ENCODE measurements at places on chromosomes 11 and 22.

GRCh38 chr22:44557064-44557748 lies 59.2 kb upstream of the RTL6 start:
- DNase-seq: no peak

DNA sequence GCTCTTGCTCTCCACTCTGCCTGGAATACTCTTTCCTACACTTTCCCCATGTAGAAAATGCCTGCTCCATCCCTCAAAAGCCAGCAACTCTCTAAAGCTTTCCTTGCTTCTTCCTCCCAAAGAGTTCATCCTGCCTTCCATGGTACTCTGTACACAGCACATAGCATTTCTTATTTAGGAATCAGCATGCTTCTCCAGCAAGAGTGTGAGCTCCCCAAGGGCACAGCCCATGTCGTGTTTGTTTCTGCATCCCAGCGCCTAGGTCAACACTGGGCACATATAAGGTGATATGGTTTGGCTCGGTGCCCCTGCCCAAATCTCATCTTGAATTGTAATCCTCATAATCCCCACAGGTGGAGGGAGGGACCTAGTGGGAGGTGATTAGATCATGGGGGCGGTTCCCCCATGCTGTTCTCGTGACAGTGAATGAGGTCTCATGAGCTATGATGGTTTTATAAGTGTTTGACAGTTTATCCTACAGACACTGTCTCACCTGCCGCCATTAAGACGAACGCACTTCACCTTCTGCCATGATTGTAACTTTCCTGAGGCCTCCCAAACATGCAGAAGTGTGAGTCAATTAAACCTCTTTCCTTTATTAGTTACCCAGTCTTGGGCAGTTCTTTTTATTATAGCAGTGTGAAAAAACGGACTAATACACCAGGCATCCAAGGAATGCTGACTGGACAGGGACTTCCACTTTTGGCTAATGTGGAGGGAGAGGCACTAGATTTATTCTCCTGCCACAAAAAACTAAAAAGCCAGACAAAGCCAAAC lies 8.2 kb downstream of the VPS37C start:
- no peak for DNase-seq

DNA sequence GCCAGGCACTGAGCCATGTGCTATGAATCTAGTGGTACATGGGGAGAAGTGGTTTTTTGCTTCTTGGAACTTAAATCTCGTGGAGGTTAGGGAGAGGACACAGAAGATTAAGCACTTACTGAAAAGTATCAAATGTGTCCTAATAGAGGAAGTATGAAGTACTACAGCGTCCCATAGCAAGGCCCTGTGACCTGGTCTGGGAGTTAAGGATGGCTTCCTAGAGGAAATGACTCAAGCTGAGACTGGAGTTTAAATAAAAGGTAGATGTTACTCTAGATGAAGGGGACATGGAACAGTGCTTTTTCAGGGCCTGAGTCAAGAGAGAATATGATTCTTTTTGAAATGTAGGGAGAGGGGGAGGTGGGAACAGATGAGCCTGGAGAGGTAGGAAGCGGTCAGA lies 202.9 kb downstream of the GRIK4 start:
- no peak for DNase-seq

- DNase-seq: no peak
Observed at GRCh38 chr11:124867700-124868099, 2.5 kb downstream of the ROBO3 start.

DNA sequence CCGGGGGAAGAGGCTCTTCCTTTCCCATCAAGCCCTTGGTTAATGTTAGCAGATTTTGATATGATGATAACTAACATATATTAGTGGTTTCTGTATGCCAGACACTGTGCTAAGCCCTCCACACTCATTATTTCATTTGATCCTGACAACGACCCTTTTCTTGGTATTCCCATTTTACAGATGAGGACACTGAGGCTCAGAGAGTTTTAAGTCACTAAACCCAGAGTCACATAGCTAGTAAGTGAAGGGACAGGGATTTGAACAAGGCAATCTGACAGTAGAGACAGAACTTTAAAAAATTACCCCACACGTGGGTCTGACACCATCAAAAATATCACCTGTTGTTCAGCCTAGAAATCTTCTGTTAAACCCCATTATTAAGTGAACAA lies 22.4 kb downstream of the POU2AF1 start:
- no peak for DNase-seq

GRCh38 chr22:49977578-49977977 lies 17.0 kb downstream of the PIM3 start:
- no peak for DNase-seq

GRCh38 chr11:125300791-125301218 lies 136.3 kb downstream of the PKNOX2 start:
- no peak for DNase-seq

- no peak for DNase-seq
Observed at GRCh38 chr11:73812234-73812633, 24.6 kb downstream of the MRPL48 start.

DNA sequence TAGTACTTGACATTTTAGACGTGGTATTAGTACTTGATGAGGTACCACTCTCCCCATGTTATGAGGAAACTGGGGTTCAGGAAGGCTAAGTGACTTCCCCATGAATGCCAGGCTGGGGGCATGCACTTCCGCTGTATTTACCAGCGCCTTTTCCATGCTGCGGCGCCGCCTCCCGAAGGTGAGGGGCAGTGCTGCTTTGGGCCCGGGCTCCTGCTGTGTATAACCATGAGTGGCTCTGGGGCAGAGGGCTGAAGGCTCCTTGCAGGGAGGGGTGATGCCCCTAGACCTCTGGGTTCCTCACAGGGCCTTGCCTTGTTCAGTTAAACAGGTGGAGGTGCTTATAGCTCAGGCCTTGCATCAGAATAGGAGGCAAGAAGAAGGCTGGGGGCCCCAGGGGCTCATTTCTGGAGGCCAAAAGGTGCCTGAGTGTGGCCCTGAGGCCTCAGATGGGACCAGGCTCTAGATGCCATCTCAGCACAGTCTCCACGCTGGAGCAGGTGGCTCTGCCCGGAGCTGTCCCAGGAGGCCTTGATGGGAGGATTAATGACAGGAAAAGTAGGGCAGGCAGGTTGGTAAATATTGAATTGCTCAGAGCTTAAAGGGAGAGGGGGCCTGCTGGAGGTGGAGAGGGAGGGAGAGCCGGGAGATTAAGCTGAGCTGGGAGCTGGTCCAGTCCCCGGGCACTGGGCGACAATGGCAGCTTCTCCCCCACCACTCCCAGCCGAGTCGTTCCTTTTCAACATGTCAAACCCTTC lies 129.6 kb downstream of the CEP164 start:
- DNase-seq: no peak

- no peak for DNase-seq
Observed at GRCh38 chr11:90890347-90890746, 667.5 kb upstream of the CHORDC1 start.

DNA sequence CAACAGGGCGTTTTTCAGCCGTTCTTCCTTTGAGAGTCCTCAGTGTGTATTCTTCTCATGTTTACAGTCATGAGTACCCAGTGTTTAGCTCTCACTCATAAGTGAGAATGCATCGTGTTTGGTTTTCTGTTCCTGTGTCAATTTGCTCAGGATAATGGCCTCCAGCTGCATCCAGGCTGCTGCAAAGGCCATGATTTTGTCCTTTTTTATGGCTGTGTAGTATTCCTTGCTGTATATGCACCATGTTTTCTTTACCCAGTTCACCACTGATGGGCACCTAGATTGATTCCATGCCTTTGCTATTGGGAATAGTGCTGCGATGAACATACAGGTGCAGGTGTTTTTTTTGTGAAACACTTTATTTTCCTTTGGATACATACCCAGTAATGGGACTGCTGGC lies 23.5 kb downstream of the B3GAT1 start:
- DNase-seq: no peak

DNA sequence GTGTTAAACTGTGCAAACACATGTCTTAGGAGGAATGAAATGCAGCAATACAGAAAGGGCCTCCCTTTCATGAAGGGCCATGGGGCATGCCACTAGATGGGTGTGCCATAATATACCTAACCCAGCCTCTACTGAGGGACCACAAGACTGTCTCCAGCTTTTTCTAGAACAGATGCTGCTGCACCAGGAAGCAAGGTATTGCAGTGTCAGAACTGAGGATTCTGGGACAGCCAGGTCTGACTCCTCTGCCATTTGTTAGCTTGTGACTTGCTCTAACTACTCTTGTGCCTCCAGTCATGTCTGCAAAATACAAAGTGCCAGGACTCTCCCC lies 53.2 kb downstream of the HIRA start:
- no peak for DNase-seq

DNA sequence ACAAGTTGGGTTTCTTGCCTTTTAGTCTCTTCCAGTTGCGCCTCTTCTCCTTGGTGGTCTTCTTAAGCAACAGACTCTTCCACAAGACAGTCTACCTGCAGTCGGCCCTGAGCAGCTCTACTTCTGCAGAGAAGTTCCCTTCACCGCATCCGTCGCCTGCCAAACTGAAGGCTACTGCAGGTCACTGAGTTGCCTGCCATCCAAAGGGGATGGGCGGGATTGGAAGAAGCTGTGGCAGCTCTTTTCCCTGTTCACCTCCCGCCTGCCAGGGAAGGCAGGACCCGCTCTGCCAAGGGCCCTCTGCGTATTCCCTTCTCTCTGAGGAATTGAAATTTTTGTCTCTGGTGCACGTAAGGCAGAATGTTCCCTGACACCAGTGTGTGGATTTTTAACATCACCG lies 9.2 kb upstream of the STT3A start:
- no peak for DNase-seq

DNA sequence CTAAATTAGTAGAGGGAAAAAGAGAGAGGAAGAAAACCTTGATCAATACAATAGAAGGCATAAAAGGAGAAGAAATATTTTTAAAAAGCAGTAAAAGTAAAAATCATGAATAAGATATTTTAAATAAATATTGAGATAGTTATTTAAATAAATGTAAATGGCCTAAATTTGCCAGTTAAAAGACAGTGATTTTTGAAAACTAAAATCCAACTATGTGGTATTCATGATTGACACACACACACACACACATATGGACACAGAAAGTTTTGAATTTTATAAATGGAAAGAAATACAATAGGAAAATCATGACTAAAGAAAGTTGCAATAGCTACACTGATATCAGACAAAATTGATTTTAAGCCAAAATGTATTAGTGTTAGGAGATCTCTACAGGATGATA lies 313.1 kb downstream of the TBC1D22A start:
- DNase-seq: no peak

GRCh38 chr11:111359223-111360149 lies 19.6 kb downstream of the POU2AF1 start:
- DNase-seq: no peak

DNA sequence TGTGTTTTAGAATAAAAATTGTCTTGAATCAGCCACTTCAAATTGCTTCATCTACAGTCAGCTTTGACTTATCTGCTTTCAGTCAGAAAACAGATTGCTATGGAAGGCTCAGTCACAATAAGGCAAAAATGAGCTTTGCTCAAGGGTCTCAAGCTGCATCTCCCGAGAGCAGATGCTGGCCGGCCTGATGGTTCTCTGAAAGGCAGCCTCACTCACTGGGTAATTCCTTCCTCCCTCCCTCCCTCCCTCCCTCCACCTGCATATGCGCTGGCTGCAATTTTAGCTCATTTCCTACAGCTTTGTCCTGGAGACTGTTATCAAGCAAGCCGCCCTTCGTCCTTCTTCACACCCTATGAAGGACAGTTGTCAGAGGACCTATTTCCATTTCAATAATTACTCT lies 1.6 kb upstream of the IZUMO1R start:
- no peak for DNase-seq

DNA sequence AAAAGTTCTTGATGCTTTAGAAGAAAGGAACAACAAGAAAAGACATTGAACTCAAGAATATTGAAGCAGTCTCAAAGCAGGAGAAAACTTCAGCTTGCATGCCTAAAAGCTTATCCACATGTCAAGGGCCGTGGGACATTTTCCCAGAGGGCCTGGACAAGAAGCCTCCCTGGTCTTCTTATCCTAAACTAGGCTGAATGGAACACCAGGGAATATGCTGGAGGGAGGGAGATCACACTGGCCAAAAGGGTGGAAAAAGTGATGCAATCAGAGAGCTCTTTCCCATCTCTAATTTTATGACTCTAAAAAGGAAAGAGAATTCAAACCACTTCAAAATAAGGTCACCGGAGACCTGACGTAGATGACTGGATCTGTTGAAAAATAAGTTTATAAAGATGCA lies 107.2 kb downstream of the MPPED2 start:
- no peak for DNase-seq

- DNase-seq: no peak
Observed at GRCh38 chr11:82996966-82997606, 74.6 kb downstream of the RAB30 start.

DNA sequence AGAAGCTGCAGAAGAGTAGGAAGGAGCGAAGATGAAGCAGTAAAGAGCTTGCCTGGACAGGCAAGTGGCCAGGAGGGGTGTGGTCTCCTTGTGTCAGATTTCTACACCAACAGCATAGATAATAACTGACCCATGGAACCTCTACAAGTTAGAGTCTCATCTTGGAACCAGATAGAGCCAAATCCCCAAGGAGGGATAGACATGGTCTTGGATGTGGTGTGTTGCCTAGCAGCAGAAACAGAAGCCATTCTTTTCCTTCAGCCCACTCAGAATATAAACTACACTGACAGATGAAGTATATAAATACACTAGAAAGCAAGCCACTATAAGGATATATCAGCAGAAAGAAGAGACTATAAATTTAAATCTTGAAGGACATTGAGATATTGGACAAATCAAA lies 4.3 kb upstream of the CARD16 start:
- DNase-seq: no peak

DNA sequence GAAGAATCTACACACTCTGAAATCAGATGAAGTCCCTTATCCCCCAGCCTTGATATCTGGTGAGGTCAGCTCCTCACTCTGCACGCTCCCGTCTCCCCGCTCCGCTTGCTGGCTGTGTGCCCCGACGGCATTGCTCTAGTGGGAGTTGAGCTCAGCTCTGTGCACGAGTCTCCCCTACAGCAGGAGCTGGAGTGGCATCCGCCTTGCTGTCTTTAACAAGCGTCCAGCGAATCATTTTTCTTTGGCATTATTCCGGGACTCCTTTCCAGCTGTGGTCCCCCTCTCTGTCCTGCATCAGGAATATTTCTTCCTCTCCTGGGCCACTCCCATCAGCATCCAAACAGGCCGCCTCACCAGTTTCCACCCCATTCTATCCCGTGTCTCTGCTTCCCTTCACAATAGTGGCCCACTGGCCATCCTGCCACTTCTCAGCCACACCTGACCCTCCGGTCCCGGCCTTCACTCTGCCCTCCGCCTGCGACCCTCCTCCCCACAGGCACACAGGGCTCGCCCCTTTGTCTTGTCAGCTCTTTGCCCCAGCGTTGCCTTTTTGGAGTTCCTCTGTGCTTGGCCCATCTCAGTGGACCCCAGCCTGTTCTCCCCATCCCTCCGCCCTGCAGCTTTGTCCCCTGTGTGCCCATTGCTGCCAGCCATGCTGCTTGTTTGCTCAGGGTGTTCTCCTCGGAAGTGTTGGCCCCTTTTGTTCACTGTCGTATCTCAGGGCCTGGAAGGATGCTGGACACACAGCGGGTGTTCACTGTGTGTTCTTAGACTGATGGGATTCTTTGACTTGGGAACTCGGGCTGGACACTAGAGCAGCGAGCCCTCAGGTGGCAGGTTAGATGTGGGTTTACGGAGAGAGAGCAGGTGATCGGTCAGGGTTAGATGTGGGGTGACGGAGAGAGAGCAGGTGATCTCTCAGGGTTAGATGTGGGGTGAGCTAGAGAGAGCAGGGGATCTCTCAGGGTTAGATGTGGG lies 441.8 kb downstream of the TBC1D22A start:
- DNase-seq: no peak

All from stimulated activated CD4-positive, alpha-beta T cell treated with anti-CD3 and anti-CD28 coated beads, Interleukin-2, amount 100 ng/mL, for 24 hours (primary cell).